ENCODE measurements at places on chromosomes 5 and 9.

DNA sequence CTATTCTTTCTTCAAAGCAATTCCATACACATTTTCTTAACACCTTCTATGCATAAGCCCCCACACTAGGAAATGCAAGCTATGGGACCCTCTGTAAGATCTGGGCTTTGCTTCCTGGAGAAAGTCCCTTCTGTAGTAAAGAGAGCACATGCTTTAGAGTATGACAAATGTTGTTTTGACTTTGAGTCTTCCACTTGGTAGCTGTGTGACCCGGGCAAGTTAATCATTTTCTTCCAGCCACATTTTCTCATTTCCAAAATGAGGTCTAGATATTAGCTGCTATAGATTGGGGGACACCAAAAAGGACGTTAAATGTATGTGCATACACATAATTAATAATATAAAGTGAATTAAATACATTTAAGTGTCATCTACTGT lies 334.0 kb downstream of the NFIB start:
- DNase-seq = no peak

DNA sequence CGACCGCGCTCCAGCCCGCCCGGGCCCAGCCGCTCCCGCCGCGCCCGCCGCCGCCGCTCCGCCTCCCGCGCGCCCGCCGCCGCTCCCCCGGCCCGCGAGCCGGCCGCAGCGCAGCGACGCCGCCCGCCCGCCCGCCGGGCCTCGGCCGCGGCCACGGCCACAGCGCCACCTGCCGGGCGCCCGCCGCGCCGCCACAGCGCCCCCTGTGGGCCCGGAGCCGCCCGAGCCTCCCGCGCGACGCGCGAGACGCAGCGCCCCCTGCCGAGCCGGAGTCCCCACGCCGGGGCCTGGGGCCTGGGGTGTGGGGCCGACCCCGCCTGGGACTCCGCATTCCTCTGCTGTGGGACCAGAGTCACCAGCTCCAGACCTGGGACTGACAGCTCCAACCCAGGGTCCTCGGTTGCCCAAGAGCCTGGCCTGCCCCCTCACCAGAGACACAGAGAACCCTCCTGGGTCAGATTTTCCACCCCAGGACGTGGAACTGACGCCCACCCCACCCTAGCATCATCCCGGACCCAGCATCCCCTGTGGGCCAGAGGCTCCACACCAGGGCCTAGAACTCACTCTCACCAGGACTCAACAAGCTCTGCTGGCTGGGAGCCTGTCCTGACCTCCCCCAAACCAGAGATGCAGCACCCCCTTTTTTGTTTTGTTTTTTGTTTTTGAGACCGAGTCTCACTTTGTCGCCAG lies at the start of gene RAPGEF1:
Gene RAPGEF1 (minus strand): TSS at position 118 of the 690 bp plus-strand sequence. CDS start 246 bp downstream, outside the sequence.
- DNase-seq = no peak

DNA sequence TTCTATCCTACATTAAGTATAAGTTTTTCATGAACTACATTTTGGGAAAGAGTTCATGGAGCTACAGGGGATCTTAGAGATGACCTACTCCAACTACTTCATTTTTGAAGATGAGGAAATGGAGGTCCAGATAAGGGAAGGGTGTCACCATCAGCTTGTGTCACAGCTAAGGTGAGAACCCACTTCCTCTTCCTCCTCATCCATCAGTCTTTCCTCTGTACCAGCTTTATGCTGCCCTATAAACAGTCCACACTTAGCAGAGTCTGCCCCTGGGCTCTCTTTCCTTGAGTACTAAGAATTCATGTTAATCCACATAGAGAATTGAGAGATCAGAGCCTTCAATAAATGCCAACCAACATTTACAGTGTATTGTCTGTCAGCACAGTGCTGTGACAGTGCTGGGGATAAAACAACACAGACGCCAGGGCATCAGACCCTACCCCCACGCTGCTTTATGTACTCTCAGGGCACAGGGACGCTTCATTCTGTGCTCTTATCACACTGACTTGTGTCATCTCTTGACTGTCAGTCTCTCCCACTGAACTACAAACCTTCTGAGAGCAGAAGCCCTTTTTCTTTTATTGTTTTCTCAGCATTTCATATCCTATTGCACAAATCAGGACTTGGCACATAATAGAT lies 22.1 kb downstream of the ADRB2 start:
- no peak for DNase-seq

DNA sequence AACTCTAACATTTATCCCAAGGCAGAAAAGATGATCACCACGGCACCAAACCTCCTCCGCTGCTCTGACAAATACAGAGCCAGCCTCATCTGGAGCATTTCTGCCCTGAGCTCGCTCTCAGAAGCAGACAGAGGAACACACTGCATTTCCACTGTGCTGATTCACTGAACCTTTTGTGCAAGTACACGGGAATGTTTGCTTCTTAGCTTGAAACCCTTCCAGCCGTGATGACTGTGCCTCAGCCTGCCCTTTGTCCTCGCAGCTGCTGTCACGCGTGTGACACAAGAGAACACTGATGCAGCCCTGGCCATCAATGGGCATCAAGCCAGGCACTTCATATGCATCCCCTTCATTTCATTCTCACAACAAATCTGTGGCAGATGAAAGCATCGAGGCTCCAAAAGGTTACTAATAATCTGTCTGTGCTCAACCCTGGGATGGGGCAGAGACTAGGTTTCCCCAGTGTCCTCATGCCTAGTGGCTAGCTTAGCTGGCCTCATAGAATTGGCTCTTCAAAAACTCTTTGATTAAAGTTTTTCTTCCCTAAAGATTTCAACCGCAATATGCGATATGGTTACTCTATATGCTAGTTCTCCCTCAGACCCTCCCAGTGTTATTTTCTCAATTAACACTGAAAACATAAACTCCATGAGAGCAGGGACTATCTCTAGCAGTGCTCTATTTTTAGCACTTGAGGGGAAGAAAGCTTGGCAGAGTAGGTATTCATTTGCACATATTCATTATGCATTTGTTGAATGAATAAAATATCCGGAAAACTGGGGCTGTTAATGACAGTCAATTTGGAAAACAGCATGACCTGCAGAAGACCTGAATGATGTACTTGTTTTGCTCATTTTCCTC lies 7.3 kb downstream of the CDC14B start:
- DNase-seq = no peak

DNA sequence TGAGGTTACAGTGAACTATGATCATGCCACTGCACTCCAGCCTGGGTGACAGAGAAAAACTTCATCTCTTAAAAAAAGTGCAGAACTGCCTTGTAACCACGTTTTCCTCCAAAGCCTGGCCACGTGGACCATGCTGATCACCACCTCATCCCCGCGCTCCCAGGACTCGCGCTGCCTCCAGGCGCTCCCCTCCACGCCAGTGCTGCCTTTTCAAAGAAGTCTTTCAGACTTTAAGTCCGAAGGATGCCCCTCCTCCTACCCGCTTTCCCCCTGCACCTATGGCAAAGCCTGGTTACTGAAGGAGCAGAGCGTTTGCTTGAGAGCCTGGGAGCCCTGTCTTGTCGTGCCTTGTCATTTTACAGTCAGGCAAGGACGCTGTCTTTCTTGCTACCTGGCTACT lies 43.8 kb downstream of the HABP4 start:
- no peak for DNase-seq

GRCh38 chr5:963673-964531 lies 44.7 kb upstream of the NKD2 start:
- DNase-seq = no peak

GRCh38 chr5:98776066-98776705 lies 2.7 kb downstream of the RGMB start:
- DNase-seq = peak; percentile 31

DNA sequence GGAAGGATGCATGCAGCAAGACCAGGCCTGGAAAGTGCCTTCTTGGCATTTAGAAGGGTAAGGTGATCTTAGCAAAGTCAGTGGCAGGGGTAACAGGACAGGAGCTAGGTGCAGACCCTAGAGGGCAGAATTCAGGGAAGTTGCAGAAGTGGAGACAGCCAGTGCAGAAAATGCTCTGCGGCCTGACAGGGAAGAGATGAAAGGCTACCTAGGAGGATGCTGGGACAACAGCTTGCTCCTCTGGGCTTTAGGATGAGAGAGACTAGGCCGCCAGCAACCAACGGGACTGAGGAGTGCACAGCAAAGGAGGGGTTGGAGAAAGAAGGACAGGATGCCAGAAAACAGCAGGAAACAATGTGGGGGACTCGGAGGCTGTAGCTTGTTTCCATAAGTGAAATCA lies 219.9 kb downstream of the FSTL4 start:
- no peak for DNase-seq

All from endothelial cell of umbilical vein (primary cell).